Stimulated activated CD4-positive, alpha-beta T cell treated with anti-CD3 and anti-CD28 coated beads, Interleukin-15, amount 100 ng/mL, for 24 hours (primary cell): ENCODE measurements at places on chromosomes 12 and 14.

DNA sequence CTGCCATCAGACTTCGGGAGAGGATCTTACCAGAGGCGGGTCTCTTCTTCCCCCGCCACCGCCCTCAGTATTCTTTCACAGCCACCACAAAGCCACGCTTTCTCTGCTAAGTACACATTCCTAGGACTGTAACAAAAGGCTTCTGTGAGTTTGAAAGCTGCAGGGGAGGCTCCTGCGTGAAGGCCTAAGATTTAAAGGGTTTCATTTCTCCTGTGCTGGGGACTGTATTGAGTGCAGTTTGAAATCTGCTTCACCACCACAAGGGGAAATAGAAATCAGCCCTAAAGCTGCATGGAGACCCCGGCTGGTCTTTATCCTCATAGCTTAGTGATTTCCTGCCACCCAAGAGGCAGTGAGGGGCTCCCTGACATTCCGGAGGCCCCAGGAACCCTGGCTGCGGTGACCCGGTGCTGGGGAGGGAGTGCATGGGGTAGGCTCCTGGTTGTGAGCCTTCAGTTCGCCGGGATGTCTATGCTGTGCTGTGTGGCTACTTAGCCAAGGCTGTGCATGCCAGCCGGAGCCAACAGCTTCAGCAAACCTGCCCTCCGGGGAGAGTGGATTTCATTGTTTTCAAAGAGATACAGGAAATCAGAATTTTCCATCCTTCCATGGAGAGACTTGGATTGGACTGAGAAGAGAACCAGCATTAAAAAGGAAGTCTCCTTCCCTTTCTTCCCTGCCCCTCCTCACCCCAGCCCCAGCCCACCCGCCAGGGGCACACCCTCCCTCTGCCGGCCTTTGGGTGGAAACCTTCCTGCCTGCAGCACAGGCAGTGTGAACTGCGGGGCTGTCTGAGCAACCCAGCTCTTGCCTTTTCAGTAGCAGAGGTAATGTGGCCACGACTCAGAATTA is 163.3 kb downstream of the ETV6 start:
- DNase-seq, result peak; percentile 33

- DNase-seq, result no peak
Measured at GRCh38 chr12:79317179-79317847, 373.5 kb downstream of the PAWR start.

DNA sequence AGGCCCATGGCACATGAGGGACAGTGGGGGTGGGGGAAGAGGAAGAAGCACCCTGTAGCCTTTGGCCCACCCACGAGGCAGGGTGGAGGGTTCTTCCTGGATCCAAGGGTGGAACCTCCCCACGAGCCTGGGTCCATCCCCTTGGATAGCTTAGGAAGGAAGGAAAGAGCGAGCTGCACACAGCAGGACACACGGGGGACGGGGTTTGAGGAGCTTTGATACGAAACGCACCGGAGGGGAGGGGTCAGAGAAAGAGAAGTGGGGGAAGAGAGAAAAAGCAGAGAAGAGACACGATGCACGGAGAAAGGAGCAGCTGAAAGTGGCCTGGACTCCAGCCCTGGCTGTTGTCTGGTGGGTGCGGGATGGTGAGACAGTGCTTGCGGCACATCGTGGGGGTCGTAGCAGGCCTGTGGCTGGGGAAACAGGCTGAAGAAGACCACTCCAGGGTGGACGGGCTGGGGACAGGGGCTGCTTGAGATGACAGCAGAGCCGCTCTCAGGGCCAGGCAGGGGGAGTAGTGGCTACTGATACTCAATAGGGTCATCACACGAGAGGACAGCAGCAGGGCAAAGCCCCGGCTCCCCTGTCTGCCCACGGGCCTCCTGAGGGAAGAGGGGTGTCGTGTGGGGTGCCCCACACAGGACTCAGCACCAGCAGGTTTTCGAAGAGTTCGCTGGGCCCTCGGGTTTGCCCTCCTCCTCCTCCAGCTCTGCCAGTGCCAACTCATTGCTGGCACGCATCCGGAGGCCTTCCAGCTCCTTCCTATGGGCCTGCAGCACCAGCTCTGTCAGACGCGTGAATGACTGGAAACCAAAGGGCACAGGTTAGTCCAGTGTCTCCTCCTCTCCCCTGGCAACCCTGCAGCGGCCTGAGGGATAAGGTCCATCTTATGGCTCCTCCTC is 5.4 kb upstream of the GPX2 start:
- DNase-seq, result no peak

GRCh38 chr12:52698651-52699340 is 4.5 kb downstream of the KRT77 start:
- DNase-seq, result no peak

- peak; percentile 57 for DNase-seq
Measured at GRCh38 chr12:107134558-107134957, 41.2 kb upstream of the CRY1 start.

- no peak for DNase-seq
Measured at GRCh38 chr12:45504316-45505010, 225.0 kb upstream of the ARID2 start.

DNA sequence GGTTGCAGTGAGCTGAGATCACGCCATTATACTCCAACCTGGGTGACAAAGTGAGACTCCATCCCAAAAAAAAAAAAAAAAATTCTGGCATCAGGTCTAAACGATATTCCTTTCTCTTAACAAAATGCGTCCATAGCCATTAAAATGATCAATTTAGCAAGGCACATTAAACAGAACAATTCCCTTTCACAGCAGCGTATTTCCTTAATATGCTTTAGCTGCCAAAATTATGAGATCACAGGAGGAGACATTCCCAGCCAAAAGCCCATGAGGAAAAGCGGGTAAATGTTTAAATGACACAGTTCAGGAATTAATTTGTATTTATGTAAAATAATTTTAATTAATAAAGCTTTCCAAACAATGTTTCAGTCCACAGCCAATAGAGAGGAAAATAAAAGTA is 43.0 kb upstream of the SELPLG start:
- DNase-seq, result no peak
